Amniotic stem cell (primary cell): ENCODE measurements at places on chromosomes 3 and 15.

GRCh38 chr3:32759342-32759741 is 58.5 kb upstream of the TRIM71 start:
- DNase-seq: no peak

- no peak for DNase-seq
Measured at GRCh38 chr15:47588958-47589357, 128.3 kb upstream of the SEMA6D start.

GRCh38 chr3:196651819-196652218 is 12.3 kb downstream of the NRROS start:
- DNase-seq: no peak

DNA sequence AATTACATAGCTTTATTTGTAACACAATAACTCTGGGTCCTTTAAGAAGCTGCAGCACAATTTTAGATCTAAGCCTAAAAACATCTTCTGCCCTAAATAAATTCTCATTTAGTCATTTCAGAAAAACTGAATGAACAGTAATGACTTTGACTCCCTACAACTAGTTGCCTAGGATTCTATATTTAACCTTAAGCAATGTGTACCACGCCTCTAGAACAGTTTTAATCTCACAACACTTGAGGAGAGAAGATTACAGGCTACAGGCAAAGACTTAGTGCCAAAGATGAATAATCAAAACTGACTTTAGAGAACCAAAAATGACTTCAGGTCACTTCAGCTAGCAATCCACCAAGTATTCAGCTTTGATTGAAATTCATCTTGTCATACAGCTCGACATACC is 192.8 kb downstream of the ULK4 start:
- DNase-seq: no peak
